A549 treated with RU486 at 1 μM for 4 hours (cell line): ENCODE measurements at places on chromosomes 16 and 17. TPM values are rescaled to one million over a fixed set of nuclear protein-coding genes. Genes with fewer than 3 reads are reported as not detected.

KRT31 gene
- total RNA-seq, result not detected in 5 replicates

ITGAD gene
- total RNA-seq, result not detected in 5 replicates

CDK5R1 gene
- 2.7 to 3.5 TPM (median 3.3 TPM) in 5 replicates for total RNA-seq

EARS2 gene
- total RNA-seq, result 23.5 to 32.6 TPM (median 30.8 TPM) in 5 replicates

CFAP119 gene
- total RNA-seq, result 6.2 to 9.6 TPM (median 6.7 TPM) in 5 replicates

GCGR gene
- total RNA-seq, result 0.13 to 0.36 TPM (median 0.17 TPM) in 4 of 5 replicates, not detected in the other

KCNJ12 gene
- 0.71 to 1.2 TPM (median 1.2 TPM) in 5 replicates for total RNA-seq

SOCS7 gene
- 10.5 to 18.2 TPM (median 15.5 TPM) in 5 replicates for total RNA-seq

SRL gene
- 0.02 to 0.08 TPM (median 0.04 TPM) in 4 of 5 replicates, not detected in the other for total RNA-seq

TP53TG3 gene
- total RNA-seq, result 0.42 to 0.82 TPM (median 0.45 TPM) in 3 of 5 replicates, not detected in the others

NHLRC4 gene
- total RNA-seq, result 0.11 to 0.39 TPM (median 0.21 TPM) in 5 replicates

WBP2 gene
- total RNA-seq, result 88.0 to 99.5 TPM (median 93.9 TPM) in 5 replicates

SLC16A3 gene
- 80.8 to 123 TPM (median 106 TPM) in 5 replicates for total RNA-seq

EPOP gene
- total RNA-seq, result 11.3 to 15.3 TPM (median 14.3 TPM) in 5 replicates

LPO gene
- total RNA-seq, result not detected in 5 replicates

TPSAB1 gene
- total RNA-seq, result 0.21 TPM in 1 of 5 replicates, not detected in the others

FBF1 gene
- 5.4 to 9.8 TPM (median 7.7 TPM) in 5 replicates for total RNA-seq

OR2C1 gene
- total RNA-seq, result not detected in 5 replicates

TPSD1 gene
- not detected in 5 replicates for total RNA-seq

TAOK2 gene
- 26.3 to 36.4 TPM (median 33.8 TPM) in 5 replicates for total RNA-seq

KCNH6 gene
- 0.02 TPM in 1 of 5 replicates, not detected in the others for total RNA-seq

TK2 gene
- 14.7 to 20.0 TPM (median 16.8 TPM) in 5 replicates for total RNA-seq

COTL1 gene
- total RNA-seq, result 468 to 629 TPM (median 585 TPM) in 5 replicates

SLC16A5 gene
- total RNA-seq, result 22.1 to 37.5 TPM (median 30.9 TPM) in 5 replicates

RHBDL3 gene
- total RNA-seq, result 2.9 to 5.2 TPM (median 4.6 TPM) in 5 replicates

CDH8 gene
- 0.15 to 0.51 TPM (median 0.36 TPM) in 5 replicates for total RNA-seq

CSH2 gene
- not detected in 5 replicates for total RNA-seq

ALG1 gene
- 31.9 to 41.2 TPM (median 38.8 TPM) in 5 replicates for total RNA-seq

CYTH1 gene
- 40.3 to 50.0 TPM (median 41.6 TPM) in 5 replicates for total RNA-seq

PIPOX gene
- total RNA-seq, result 0.19 to 0.35 TPM (median 0.24 TPM) in 4 of 5 replicates, not detected in the other

CALB2 gene
- 6.7 to 9.8 TPM (median 7.3 TPM) in 5 replicates for total RNA-seq

HYDIN gene
- total RNA-seq, result 0.23 to 0.47 TPM (median 0.36 TPM) in 5 replicates

DPEP1 gene
- total RNA-seq, result 0.31 to 0.90 TPM (median 0.73 TPM) in 5 replicates

ARHGDIG gene
- total RNA-seq, result 1.8 to 3.6 TPM (median 2.5 TPM) in 5 replicates
